ENCODE measurements at places on chromosomes 5 and 9.
A peak's percentile ranks its signal among the peaks of the same experiment; 100 is the strongest.

- DNase-seq: no peak
Observed at GRCh38 chr5:169036079-169036805, 264.7 kb downstream of the SLIT3 start.

DNA sequence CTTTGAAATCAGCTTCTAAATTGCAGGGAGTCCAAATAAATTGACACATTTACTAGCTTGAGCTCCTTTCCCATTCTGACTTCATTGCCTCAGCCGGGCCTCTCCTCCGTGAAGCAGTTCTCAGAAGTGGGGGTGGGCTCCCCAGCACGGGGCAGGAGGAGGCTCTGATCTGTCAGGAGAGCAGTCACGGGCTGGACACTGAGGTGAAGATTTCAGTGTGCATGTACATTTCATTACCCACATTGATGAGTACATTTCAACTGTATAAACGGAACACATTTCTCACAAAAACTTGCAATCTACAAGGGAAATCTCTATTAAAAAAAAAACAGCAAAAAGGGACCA lies 195.9 kb downstream of the SEMA6A start:
- no peak for DNase-seq

GRCh38 chr5:106601620-106602019 lies 1069.1 kb downstream of the EFNA5 start:
- no peak for DNase-seq

DNA sequence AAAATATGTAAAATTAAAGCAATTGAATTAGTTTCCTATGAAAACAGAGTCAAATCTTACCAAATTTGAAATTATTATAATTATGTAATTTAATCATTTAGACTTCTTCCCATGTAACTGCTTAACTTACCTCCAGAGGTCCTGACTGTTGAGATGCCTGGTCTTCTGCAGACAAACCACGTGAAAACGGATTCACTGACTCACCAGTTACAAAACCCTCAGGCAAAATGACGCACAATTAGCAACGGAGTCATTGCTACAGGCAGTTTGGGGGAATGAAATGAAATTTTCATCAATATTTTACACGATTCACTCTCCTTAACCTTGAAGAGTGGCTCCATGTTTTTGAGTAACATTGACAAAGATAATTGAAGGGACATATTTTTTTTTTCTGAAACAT lies 460.8 kb downstream of the MTRR start:
- DNase-seq: no peak

GRCh38 chr9:134340475-134341160 lies 14.4 kb downstream of the RXRA start:
- no peak for DNase-seq

- peak; percentile 56 for DNase-seq
Observed at GRCh38 chr5:137217599-137218200, 281.4 kb downstream of the SPOCK1 start.

DNA sequence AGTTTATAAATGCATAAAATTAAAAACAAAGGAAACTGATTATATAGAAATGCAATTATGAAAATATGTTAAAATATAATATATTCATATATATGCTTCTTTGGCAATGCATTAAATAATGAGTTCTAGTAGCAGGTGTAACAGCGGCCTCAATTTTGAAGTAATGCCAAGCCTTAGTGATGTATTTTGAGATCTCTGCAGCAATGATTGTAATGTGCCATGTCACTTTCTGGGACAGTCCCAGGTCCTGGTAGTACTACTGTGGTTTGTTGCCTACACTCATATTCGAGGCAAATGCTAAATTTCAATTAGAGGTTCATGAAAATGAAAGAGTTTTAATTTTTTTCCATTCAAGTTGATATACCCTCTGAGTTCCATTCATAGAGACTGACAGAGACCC lies 75.8 kb upstream of the ORM1 start:
- DNase-seq: no peak
